Right lobe of liver (tissue), 6 donors: ENCODE measurements at places on chromosomes 11 and 22. TPM values are rescaled to one million over a fixed set of nuclear protein-coding genes. Genes with fewer than 3 reads are reported as not detected.
A peak's percentile ranks its signal among the peaks of the same experiment; 100 is the strongest.

DNA sequence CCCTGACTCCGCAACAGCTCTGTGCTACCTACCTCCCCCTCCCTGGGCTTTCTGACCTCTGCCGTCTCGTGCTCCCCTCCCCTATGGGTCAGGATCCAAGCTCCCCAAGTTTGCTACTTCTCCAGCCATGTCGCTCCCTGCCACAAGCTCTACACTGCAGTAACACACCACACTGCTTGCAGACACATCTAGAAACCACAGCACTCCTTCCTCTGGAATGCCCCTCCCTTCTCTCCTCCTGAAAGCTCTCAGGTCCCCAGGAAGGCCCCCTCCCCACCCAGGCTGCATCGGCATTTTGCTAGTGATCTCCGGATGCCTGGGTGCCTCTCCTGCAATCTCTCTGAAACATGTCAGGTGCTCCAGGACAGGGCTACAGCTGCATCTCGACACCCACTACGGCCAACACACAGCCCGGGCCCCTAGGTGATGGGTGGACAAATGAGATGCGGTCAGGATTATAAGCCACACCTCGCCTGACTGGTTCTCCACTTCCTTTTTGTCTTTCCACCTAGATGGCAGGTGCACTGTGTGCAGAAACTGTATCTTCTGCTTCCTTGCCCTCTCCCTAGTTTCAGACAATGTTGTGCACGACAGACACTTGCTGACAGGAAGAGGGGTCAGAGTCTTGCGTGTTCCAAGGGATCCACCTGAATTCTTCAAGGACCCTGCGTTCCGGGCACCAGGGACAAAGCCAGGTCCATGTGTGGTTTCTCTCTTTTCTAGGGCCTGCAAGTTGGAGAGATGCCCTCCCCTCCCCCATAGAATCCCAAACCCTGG, 22.9 kb downstream of the RPUSD4 start:
- no peak overlapping the region for H3K4me3 ChIP-seq
- H3K27ac ChIP-seq: no peak overlapping the region
- H3K4me1 ChIP-seq: no peaks in the 10 kb centered on the region
- H3K27me3 ChIP-seq: no peaks in the 10 kb centered on the region

GRCh38 chr11:70495351-70496310, 97.3 kb downstream of the CTTN start:
- no peak overlapping the region for H3K4me3 ChIP-seq
- H3K4me1 ChIP-seq: no peaks in the 10 kb centered on the region
- DNase-seq: no peak
- H3K36me3 ChIP-seq: no peaks in the 10 kb centered on the region
- H3K27me3 ChIP-seq: no peaks in the 10 kb centered on the region
- no peak overlapping the region for H3K27ac ChIP-seq

DNA sequence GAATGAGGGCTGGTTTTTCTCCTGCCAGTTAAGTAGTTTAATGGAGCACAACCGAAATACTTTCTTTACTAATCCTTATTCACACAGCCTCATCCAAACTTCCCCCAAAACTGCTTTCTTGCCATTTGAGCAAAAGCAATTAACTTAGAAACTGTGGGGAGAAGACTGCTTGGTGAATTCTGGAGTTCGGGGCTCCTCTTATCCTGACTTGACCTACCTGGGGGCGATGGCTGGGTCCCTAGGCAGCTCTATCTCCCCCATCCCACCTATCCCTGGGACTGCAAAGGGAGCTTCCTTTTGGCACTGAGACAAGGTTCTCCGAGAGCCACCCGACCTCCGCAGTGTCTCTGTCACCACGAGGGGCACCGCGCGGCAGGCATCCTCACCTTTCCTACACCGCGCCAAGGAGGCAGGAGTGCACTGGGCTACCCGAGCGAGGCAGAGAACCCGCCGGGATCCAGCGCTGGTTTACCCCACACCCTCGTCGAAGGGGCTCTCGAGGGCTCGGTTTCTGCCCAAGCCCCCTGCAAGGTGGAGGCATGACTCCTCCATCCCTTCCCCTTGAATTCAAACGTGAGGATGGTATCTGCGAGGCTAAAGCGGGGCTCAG, 759 bp downstream of the DESI1 start:
- DNase-seq: peak; percentile 62
- H3K4me1 ChIP-seq: peaks cover 3% of the 10 kb centered on the region
- H3K27ac ChIP-seq: peak overlapping the region; percentile 98
- no peaks in the 10 kb centered on the region for H3K36me3 ChIP-seq
- H3K4me3 ChIP-seq: peak overlapping the region; percentile 98

DNA sequence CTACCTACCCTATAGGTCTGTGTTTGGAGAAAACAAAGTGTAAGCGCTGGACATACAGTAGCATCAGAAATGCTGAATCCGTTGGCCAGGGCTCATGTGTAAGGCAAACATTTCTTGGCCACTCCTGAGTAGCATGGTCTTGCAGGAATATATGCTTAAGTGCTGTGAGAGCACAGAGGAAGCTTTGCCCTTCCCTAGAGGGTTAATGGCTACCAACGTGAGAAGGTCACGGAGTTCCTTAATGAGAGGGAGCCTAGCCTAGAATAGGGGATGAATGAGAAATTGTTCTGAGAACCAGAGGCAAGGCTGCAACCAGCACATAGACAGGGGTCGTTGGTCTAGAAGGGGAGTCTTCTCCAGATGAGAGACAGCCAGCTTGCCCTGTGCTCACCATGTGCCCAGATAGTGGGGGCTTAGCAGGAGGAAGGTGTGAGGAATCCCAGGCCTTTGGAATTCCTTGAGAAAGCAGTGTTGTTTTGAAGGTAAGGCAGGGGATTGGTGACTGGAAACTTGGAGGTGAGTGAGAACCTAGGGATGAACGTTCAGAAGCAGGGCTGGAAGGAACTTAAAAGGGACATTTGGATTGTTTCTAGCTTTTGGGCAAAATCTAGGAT, 29.5 kb downstream of the RCOR2 start:
- H3K27ac ChIP-seq: peak overlapping the region; percentile 89
- H3K4me3 ChIP-seq: no peak overlapping the region
- DNase-seq: no peak
- H3K27me3 ChIP-seq: no peaks in the 10 kb centered on the region

GRCh38 chr11:23205156-23205871, 345.0 kb upstream of the CCDC179 start:
- no peak for DNase-seq
- H3K27me3 ChIP-seq: no peaks in the 10 kb centered on the region
- no peaks in the 10 kb centered on the region for H3K36me3 ChIP-seq
- H3K4me3 ChIP-seq: no peak overlapping the region
- no peak overlapping the region for H3K27ac ChIP-seq

DNA sequence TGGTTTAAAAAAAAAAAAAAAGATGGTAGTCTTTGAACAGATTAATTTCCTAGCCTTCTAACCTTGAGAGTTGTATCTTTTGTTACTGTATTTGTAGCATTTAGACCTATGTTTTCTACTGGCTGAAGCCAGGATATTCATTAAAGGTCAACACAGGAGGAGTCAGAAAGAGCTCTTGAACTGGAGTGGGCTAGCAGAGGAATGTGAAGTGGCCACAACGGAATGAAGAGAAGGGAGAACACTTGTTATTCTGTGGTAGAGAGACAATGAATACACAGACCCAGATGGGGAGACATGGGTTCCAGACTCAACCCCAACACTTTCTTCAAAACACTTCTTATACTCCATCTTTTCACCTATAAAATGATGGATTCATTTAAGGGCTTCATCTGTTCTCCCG, 88.1 kb downstream of the RELT start:
- H3K27ac ChIP-seq: no peak overlapping the region
- DNase-seq: no peak
- H3K36me3 ChIP-seq: no peaks in the 10 kb centered on the region

GRCh38 chr11:116166573-116167465, 606.0 kb downstream of the BUD13 start:
- no peak overlapping the region for H3K4me3 ChIP-seq
- no peaks in the 10 kb centered on the region for H3K27me3 ChIP-seq
- H3K4me1 ChIP-seq: no peaks in the 10 kb centered on the region
- no peak overlapping the region for H3K27ac ChIP-seq
- H3K36me3 ChIP-seq: no peaks in the 10 kb centered on the region

DNA sequence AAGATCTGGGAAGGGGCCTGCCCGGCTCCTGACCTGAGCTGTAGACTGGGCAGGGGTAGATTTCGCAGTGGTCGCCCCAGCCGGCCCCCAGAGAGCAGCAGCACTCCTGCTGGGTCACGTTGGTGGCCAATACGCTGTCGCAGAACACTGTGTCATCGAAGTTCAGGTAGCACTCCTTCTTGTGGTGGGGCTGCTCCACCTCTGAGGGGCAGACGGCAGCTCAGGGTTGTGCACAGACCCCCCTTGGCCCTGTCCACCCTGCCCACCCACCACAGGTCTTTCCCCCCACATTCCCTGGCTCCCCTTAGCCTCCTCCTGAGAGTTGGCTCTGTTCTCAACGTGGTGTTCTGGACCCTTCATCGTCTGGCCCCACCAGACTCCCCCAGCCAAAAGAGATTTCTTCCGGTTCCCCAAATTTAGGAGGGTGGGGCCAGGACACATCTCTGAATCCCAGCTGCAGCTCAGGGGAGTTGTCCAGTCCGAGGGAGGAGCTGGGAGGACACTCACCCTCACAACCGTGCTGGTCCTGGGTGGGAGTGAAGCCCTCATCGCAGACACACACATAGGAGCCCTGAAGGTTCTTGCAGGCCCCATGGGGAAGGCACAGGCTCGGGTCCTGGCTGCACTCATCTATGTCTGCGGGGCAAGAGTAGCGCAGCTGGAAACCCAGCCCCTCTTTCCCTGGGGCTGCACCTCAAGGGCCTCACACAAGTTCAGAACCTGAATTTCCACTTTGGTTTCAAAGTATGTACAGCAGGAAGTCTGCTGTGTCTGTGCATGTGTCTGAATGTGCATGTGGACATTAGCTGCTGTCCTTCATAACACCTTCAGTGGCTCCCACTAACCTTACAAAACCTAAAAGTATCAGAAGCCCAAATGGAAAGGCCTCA, 16.5 kb downstream of the SCYL1 start:
- no peaks in the 10 kb centered on the region for H3K27me3 ChIP-seq
- H3K27ac ChIP-seq: peak overlapping the region; percentile 60
- H3K4me3 ChIP-seq: peak overlapping the region; percentile 60
- no peaks in the 10 kb centered on the region for H3K4me1 ChIP-seq

DNA sequence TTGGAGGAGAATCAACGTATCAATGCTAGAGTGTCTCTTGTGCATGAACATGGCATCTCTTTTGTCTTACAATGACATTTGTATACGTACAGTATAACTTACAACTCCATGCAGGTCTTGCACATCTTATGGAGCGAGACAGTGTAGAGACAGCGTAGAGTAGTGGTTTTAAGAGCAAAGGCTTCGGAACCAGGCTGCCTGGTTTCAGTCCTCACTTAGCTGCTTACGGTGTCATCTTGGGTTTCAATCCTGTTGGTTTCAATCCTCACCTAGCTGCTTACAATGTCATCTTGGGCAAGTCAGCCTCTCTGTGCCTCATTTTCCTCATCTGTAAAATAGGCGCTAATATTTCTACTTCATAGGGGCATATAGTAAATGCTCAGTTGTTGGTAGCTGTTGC, 98.2 kb downstream of the PACS1 start:
- H3K27me3 ChIP-seq: no peaks in the 10 kb centered on the region
- no peaks in the 10 kb centered on the region for H3K4me1 ChIP-seq
- no peaks in the 10 kb centered on the region for H3K36me3 ChIP-seq
- H3K27ac ChIP-seq: no peak overlapping the region

- H3K4me3 ChIP-seq: no peak overlapping the region
- H3K27me3 ChIP-seq: no peaks in the 10 kb centered on the region
- no peaks in the 10 kb centered on the region for H3K36me3 ChIP-seq
- no peak for DNase-seq
- no peaks in the 10 kb centered on the region for H3K4me1 ChIP-seq
Measured at GRCh38 chr11:92739491-92739890, 230.0 kb upstream of the MTNR1B start.

DNA sequence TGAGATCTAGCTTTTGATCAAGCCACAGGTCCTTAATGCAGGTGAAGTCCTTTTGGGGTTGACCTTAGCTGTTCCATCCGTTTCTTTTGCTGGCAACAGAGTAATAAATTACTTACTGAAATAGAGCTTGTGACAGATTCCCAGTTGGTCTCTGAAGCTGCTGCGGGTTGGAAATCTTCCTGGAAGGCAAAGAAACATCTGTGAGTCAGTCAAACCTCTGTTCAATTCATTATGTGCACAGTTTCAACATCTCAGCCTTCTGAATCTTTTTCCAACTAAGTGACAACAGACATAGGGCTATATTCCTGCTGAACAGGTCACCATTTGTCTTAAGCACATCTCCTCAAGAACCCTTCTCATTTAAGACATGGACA, 88.9 kb upstream of the DDI1 start:
- no peak overlapping the region for H3K4me3 ChIP-seq
- no peaks in the 10 kb centered on the region for H3K27me3 ChIP-seq
- H3K27ac ChIP-seq: no peak overlapping the region
- DNase-seq: no peak

- DNase-seq: peak; percentile 71
- no peaks in the 10 kb centered on the region for H3K27me3 ChIP-seq
- no peak overlapping the region for H3K4me3 ChIP-seq
Measured at GRCh38 chr22:45996241-45997076, 19.5 kb upstream of the WNT7B start.

DNA sequence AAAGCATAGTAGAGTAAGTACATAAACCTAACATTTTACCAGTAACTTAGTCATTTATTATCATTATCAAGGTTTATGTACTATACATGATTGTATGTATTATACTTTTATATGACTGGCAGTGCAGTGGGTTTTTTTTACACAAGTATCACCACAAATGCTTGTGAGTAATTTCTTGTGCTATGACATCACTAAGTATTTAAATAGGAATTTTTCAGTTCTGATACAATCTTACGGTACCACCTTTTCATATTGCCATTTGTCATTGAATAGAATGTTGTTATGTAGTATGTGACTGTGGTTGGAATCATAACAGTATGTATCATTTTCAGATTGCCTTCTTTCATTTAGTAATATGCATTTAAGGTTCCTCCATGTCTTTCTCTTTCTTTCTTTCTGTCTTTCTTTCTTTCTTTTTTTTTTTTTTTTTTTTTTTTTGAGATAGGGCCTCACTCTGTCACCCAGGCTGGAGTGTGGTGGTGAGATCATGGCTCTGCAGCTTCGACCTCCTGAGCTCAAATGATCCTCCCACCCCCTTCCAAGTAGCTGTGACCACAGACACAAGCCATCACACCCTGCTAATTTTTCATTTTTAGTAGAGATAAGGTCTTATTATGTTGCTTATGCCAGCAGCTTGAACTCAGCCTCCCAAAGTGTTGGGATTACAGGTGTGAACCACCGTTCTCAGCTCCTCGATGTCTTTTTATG, 18.6 kb downstream of the ATM start:
- no peak overlapping the region for H3K27ac ChIP-seq
- no peak overlapping the region for H3K4me3 ChIP-seq
- H3K4me1 ChIP-seq: no peaks in the 10 kb centered on the region
- no peaks in the 10 kb centered on the region for H3K36me3 ChIP-seq

GRCh38 chr11:35237860-35238715, 99.1 kb downstream of the CD44 start:
- H3K27me3 ChIP-seq: no peaks in the 10 kb centered on the region
- no peaks in the 10 kb centered on the region for H3K36me3 ChIP-seq
- DNase-seq: no peak
- H3K4me1 ChIP-seq: no peaks in the 10 kb centered on the region
- no peak overlapping the region for H3K27ac ChIP-seq
- no peak overlapping the region for H3K4me3 ChIP-seq

GRCh38 chr11:107999759-108000455, 8.8 kb upstream of the CUL5 start:
- H3K4me1 ChIP-seq: no peaks in the 10 kb centered on the region
- no peak for DNase-seq

- H3K36me3 ChIP-seq: no peaks in the 10 kb centered on the region
- DNase-seq: no peak
- H3K4me1 ChIP-seq: no peaks in the 10 kb centered on the region
- H3K27me3 ChIP-seq: no peaks in the 10 kb centered on the region
Measured at GRCh38 chr11:69582756-69583467, 58.0 kb upstream of the CCND1 start.

The PLAAT5 gene
- not detected for total RNA-seq

The USP2 gene
- total RNA-seq: 1.3 TPM

The OR4D11 gene
- total RNA-seq: not detected

The APOL2 gene
- 71.5 TPM for total RNA-seq
